RWPE2 (cell line): ENCODE measurements at places on chromosomes 5 and 9.

DNA sequence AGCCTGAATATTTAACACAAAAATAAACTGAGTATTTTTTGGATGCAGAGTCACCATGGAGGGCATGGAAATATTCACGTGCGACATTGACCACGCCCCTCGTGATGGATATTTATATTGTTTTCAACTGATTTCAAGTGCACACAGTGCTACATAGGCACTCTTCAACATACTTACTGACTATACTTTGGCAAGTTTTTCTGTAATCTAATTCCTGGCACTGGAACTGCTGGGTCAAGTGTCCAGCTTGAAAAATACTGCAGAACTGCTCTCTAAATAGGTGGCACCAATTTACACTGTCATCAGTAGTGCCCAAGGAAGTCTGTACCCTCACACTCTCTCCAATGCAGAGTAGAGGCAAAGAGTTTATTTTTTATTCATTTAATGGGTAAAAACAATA, 65.1 kb downstream of the FBN2 start:
- no peak for DNase-seq

- no peak for DNase-seq
Observed at GRCh38 chr5:160792281-160792680, 59.7 kb downstream of the ATP10B start.

- DNase-seq: peak; percentile 82
Observed at GRCh38 chr9:27528886-27529315, 713 bp downstream of the MOB3B start.

DNA sequence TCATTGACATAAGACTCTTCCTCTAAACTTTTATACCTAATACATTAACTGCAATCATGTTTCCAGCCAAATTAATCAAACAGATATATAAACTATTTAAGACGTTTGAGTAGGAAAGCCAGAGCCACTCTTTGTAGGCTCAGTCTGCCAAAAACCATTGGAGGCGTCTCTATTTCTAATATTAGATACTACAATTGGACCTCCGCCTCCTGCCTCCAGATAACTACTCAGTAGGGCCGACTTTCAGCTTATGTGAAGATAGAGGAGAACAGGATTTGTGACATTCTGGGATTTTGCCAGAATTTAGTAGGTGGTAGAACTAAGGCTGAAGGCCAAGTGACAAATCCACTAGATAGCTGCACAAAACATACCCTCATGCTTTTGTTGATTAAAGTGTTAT, 463.0 kb downstream of the CETN3 start:
- DNase-seq: no peak

DNA sequence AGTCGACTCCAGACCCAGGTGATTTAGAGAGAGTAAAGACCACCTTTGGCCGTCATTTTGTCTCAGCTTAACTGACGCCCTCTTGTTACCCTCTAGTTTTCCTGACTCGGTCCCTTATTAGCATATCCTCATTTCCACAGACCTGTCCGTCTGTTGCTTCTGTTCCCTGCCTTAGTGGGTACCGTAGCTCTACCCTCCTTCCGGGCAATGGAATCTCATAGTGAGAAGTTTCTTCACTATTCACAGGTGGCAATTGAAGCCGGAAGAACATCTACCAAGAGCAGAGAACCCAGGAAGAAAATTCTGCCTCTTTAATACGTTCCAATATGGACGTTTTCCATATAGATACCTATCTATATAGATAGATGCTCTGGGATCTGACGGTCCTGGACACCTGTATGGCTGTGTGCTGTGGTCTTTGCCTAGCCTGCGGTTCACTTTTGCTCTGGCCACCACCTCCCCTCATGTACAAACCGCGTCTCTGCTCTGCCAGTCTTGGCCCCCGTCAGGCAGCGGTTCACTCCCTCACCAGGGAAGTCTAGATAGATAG, 652 bp upstream of the TMEM161B start:
- no peak for DNase-seq

GRCh38 chr5:54317511-54318260, 7.3 kb upstream of the ARL15 start:
- DNase-seq: no peak

- no peak for DNase-seq
Observed at GRCh38 chr9:122475717-122476116, 2.0 kb downstream of the OR1J1 start.

DNA sequence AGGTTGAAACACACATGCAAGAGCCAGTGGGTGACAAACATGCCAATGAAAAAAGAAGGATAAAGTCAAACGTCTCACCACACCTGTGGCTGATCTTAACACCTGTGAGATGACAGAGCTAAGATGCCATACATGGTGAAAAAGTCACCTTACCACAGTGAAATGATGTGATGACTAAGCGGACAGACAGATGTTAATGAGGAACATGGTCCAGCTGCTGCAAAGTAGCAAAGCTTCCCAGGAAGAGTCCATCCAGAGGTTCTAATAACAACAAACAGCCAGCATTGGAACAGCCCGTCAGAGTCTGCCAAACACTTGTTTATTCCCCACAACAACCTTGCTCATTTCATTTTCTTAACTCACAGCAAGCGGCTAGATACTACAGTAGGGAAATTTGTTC, 1.9 kb downstream of the KIAA1191 start:
- no peak for DNase-seq

GRCh38 chr5:38557308-38557710, 863 bp upstream of the LIFR start:
- DNase-seq: no peak

- DNase-seq: no peak
Observed at GRCh38 chr5:134549714-134550113, 24.2 kb downstream of the JADE2 start.

- no peak for DNase-seq
Observed at GRCh38 chr9:14358523-14358922, 44.6 kb upstream of the NFIB start.

DNA sequence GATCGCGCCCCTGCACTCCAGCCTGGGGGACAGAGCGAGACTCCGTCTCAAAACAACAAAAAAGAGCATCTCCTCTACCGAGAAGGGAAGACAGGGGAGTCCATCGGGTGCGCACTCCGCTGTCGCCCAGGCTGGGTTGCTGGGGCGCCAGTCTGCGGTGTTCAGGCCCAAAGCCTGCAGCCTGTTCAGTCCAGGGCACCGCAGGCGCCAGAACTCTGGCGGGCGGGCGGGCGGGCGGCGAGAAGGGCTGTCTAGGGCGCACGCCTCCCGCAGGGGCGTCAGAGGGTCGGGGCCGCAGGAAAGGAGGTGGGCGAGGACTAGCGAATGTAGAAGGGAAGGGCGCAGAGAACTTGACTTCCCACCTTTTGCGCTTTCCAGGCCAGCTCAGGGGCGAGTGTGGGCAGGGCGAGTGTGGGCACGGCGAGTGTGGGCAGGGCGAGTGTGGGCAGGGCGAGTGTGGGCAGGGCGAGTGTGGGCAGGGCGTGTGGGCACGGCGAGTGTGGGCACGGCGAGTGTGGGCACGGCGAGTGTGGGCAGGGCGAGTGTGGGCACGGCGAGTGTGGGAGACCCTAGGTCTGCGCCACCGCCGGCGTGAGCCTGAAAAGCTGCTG, 10.5 kb downstream of the PROP1 start:
- DNase-seq: no peak

- no peak for DNase-seq
Observed at GRCh38 chr9:115002371-115003120, 72.2 kb upstream of the TNFSF8 start.

GRCh38 chr5:60505373-60506171, 194.4 kb downstream of the DEPDC1B start:
- no peak for DNase-seq

- no peak for DNase-seq
Observed at GRCh38 chr9:86667307-86667706, 280.0 kb downstream of the GAS1 start.

- no peak for DNase-seq
Observed at GRCh38 chr5:153641183-153641688, 150.8 kb downstream of the GRIA1 start.

- no peak for DNase-seq
Observed at GRCh38 chr9:37776328-37776727, 8.5 kb downstream of the EXOSC3 start.

DNA sequence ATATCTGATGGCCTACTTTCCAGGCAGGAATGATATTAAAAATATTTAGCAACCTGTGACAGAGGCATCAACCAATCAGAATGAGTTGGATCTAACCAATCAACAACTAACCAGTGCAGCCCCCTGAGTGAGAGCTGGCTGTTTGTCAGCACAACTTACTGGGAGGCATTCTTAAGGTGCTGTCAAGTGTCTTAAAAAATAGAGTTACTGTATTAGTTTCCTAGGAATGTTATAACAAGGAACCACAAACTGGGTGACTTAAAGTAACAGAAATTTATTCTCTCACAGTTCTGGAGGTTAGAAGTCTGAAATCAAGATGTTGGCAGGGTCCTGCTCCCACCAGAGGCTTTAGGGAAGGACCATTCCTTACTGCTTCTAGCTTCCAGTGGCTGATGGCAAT, 85.2 kb downstream of the ATG10 start:
- DNase-seq: no peak

DNA sequence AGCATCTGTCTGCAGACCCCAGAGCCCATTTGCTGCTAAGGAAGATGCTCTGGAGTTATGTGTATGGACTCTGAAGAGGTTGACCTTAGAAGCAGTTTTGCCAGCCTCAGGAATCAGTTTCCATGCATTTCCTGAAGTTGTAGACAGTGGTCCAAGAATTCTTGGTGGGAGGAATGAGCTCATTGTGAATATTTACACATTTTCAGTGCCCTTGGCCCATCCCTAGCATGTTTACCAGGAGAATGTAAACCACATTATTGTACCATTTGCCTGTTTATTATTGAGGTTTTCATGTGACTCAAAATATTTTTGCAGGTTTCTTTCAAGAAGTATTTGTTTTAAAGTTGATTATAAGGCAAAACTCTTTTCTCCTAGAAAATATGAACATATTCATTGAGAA, 93.8 kb downstream of the NXNL2 start:
- DNase-seq: no peak

DNA sequence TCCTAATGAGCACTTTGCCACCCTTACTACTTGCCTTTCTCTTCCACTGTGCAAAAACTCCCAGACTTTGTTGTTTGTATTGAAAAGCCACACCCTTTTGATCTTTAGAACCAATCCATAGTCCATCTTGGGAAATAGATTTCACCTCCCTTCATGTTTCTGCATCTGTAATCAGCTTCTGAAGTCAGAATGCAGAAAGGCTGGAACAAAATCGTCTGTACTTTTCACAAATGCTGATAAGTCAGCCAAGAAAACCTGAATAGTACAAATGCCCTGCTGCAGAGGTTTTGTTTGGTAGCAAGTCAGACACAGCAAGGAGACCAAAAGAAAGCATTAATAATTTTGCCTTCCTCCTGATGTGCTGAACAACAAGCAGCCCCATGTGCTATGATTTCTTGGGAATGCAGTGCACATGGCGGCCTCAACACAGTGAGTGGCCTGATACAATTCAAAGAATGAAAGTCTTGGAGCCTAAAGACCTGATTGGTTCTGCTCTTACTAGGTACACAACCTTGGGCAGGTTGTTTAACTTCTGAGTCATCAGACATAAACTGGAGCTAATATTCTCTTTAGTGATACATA, 59.2 kb upstream of the STK32A start:
- no peak for DNase-seq

DNA sequence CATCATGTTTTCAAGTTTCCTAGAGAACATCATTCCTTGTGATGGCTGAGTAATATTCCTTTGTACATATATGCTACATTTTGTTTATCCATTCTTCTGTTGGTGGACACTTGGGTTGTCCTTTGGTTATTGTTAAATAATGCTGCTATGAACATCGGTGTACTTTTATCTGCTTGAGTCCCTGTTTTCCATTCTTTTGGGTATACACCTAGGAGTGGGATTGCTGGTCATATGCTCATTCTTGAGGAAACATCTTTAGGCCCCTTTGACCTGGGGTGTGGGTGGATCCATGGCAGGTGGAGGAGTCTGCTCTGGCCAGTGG, 25.3 kb downstream of the GALNT12 start:
- no peak for DNase-seq

DNA sequence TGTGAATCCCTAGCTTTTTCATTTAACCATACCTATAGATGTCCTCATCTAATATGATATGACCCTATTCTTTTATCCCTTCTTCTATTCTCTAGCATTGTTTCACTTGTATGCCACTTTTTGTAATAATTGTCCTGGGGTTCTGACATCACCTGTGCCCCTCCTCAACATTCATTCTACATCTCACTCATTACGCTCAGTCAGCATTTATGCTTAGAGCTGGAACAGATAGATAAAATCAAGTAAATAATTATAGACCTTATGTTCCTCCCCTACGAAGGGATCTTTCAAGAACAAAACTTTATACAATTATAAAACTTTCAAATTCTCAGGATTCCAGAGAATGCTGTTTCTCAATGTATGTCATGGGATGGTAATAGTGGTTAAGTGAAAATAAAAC, 18.0 kb downstream of the GABRA6 start:
- no peak for DNase-seq

DNA sequence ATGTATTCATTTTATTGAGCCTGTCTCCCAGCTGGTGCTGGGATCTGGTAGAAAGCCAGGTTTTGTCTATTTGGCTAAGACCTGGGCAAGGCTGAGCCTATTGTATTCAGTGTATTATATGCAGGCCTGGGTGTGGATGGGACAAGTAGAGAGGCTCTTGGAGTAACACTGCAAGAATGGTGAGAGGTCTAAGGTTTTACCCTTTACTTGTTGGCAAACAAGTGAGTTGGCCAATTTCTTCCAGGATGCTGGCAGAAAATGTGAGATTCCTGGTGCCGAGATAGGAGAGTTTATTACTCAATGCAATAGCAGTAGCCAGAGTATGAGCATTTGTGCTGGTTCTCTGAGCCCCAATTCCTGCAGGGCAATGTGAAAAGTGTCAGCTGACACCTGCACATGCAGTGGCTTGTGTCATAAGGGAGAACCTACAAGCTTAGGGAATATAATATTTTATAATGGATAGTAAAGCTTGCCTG, 141.7 kb upstream of the PRLR start:
- no peak for DNase-seq

DNA sequence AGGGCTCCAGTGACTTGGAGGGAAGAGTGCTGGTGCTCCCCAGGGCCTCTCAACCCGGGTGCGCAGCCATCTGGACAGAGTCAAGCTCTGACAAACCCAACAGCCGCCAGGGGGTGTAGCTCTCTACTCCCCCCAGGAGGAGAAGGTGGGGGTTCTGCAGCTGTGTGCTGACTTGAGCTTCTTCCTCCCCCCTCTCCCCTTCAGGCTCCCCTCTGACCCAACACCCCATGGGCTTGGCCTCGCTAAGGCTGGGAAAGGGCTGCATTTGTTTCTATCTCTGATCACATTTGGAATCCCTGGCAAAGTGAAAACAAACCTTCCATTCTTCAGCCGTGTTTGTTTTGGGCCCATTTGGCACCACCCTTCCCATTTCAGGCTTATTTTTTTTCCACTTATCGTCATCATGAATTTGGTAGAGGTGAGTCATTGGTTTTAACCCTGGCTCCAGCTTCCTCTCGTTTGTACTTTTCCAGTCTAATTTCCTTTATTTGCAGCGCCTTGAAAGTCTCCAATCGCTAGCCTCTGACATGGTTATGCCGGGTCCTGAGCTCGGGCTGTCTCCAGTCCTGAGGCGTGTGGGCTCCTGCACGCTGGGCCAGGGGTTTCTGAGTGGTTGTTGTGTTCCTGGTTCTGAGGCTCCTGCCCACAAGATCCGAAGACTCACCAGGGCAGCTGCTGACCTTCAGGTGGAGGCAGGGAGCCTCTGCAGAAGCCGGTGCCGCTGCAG, 36.1 kb downstream of the DAP start:
- no peak for DNase-seq
